CD14-positive monocyte (primary cell): ENCODE measurements at places on chromosomes 1 and 21.
A peak's percentile ranks its signal among the peaks of the same experiment; 100 is the strongest.

DNA sequence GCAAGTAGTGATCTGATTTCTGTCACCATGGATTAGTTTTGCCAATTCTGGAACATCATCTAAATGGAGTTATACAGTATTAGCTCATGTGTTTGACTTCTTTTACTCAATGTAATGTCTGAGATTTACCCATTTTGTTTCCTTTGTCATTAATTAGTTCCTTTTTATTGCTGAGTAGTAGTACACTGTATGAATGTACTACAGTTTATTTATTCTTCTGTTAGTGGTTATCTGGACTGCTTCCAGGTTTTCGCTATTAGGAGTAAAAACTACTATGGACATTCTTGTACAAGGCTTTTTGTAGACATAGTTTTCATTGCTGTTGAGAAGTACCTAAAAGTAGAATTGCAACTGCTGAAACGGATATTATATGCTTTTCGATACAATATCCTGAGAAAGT, 14.1 kb downstream of the SUCO start:
- no peaks in the 10 kb centered on the region for H3K27me3 ChIP-seq
- H3K27ac ChIP-seq = no peak overlapping the region
- no peak for DNase-seq
- no peaks in the 10 kb centered on the region for H3K36me3 ChIP-seq
- no peak overlapping the region for H3K4me3 ChIP-seq

DNA sequence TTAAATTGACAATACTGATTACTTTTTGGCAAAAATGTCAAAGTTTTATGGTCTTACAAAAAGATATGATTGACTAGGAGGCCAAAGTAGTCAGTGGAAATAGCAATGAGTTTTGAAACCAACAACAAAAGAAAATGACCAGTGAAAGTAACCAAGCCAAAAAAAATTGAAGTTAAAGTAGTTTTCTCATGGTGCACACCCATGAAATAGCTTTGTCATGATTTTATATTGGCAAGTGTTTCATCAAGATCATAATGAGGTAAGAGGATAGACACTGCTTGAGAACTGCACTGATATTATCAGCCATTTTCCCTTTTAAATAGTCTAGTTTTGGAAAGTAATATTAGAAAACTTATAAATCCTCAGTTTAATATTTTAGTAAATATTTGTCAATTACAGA, 206.2 kb upstream of the ADAMTS5 start:
- H3K36me3 ChIP-seq = no peaks in the 10 kb centered on the region
- no peak for DNase-seq
- no peaks in the 10 kb centered on the region for H3K4me1 ChIP-seq
- no peaks in the 10 kb centered on the region for H3K27me3 ChIP-seq
- no peak overlapping the region for H3K4me3 ChIP-seq

DNA sequence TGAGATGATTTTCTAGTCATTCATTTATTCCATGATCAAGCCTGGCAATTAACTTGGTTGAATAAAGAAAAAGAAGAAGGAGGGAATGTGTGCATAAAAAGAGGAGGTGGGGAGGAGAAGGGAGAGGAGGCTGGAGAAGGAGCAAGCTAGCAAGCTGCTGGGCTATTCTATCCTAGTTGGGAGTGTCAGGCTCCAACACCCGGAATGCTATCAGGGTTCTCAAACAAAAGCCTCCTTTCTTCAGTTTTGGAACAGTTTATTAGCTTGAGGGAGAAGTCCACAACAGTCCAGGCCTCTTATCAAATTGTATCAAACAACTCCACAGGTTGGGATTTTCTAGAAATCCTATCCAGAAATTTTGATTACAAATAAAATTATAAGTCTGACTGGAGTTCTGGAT, 80.0 kb downstream of the BCAR3 start:
- no peak overlapping the region for H3K4me3 ChIP-seq
- no peaks in the 10 kb centered on the region for H3K27me3 ChIP-seq
- H3K27ac ChIP-seq = no peak overlapping the region
- H3K4me1 ChIP-seq = no peaks in the 10 kb centered on the region
- H3K36me3 ChIP-seq = no peaks in the 10 kb centered on the region
- no peak for DNase-seq

DNA sequence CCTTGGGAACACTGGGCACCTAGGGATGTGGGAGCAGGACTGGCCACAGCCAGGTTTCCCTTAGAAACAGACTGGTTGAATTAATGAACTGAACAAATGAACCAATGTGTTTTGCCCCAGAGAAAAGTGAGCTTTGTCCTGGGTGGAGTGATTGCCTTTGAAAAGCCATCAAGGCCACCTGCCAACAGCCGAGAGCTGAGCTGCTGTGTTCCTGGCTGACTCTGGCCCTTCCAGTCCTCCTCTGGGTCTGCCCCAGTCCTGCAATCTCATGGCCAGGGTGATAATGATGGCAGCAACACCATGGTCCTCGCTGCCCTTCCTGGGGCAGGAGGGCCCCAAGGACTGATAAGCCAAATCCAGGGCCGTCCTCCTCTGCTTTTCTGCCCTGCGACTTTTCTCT, 18.2 kb upstream of the GJA9 start:
- no peaks in the 10 kb centered on the region for H3K36me3 ChIP-seq
- no peaks in the 10 kb centered on the region for H3K27me3 ChIP-seq
- H3K4me1 ChIP-seq = no peaks in the 10 kb centered on the region

DNA sequence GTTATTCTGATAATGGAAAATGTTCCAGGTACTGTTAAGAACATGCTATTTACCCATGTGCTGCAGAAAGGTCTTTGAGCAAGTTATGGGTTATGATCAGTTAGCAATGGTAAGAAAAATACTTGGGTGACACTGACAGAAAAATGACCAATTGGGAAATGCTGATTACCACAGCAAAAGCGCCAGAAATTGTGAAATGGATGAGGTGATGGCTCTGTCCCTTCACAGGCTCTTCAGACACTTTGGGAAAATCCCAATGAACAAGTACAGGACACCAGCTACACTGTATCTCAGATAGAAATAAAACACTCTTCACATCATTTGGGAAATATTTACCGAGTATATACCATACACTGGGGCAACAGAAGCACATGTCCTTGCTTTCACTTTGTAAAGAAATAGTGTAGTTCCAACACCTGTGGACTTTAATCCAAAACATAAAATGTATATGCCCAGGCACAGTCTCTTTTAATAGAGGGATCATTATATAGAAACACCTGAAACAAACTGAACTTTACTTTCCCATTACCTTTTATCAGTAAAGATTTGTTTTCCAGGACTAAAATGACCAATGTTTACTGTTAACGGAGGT, 13.9 kb downstream of the SOD1 start:
- no peak overlapping the region for H3K4me3 ChIP-seq
- no peaks in the 10 kb centered on the region for H3K27me3 ChIP-seq
- H3K36me3 ChIP-seq = peaks cover 54% of the 10 kb centered on the region
- H3K4me1 ChIP-seq = peaks cover 3% of the 10 kb centered on the region

GRCh38 chr1:93042187-93043056, 36.7 kb upstream of the MTF2 start:
- no peaks in the 10 kb centered on the region for H3K36me3 ChIP-seq
- peak; percentile 36 for DNase-seq
- H3K27me3 ChIP-seq = no peaks in the 10 kb centered on the region
- peak overlapping the region; percentile 43 for H3K27ac ChIP-seq
- peak overlapping the region; percentile 17 for H3K4me3 ChIP-seq
- H3K4me1 ChIP-seq = peaks cover 11% of the 10 kb centered on the region

- no peak overlapping the region for H3K27ac ChIP-seq
- DNase-seq = peak; percentile 28
Observed at GRCh38 chr1:117754061-117754969, 148.5 kb downstream of the TENT5C start.

DNA sequence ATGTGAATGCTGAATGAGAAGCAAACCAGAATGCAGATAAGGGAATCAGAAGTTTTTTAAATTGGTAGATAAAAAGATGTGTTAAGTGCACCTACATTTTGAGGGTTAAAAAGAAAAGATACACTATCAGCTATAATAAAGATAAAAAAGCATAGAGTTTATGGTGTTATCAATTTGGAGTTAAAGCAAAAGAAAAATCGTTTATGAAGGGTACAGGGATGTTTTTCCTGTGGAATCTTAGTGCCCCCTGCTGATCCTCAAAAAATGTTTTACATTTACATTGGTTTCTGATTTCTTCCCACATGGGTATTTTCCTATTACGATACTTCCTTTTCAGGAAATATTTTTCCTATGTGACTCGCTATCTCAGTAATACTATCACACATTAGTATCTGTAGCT, 293.5 kb downstream of the MRPL39 start:
- no peaks in the 10 kb centered on the region for H3K27me3 ChIP-seq
- H3K36me3 ChIP-seq = no peaks in the 10 kb centered on the region
- DNase-seq = no peak
- H3K4me3 ChIP-seq = no peak overlapping the region
- H3K4me1 ChIP-seq = no peaks in the 10 kb centered on the region
- H3K27ac ChIP-seq = no peak overlapping the region

- no peaks in the 10 kb centered on the region for H3K36me3 ChIP-seq
- no peak for DNase-seq
- no peak overlapping the region for H3K27ac ChIP-seq
- H3K4me3 ChIP-seq = no peak overlapping the region
Observed at GRCh38 chr21:31964692-31965091, 91.9 kb downstream of the HUNK start.

DNA sequence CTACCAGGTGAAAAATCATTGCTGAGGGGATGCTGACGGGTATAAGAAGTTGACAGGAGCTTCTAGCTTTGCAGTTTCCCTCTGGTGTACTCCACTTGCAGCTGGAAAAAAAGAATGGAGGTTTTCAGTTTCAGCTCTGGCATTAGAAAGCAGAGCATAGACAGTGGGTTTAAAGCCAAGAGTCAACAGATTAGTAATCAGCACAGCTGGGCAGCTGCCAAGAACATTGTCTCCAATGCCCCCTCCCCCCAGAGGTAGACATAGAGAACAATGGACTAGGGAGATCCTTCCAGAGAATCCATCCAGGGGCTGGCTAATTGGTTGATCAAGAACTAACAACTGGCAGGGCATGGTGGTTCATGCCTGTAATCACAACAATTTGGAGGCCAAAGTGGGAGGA, 10.1 kb upstream of the ZBTB8B start:
- H3K36me3 ChIP-seq = no peaks in the 10 kb centered on the region
- no peak overlapping the region for H3K27ac ChIP-seq
- no peak for DNase-seq
- H3K27me3 ChIP-seq = peaks cover 5% of the 10 kb centered on the region
- no peaks in the 10 kb centered on the region for H3K4me1 ChIP-seq
- no peak overlapping the region for H3K4me3 ChIP-seq

GRCh38 chr1:100931716-100932115, 35.8 kb downstream of the SLC30A7 start:
- peaks cover 70% of the 10 kb centered on the region for H3K36me3 ChIP-seq
- H3K27me3 ChIP-seq = no peaks in the 10 kb centered on the region
- H3K27ac ChIP-seq = no peak overlapping the region
- H3K4me1 ChIP-seq = no peaks in the 10 kb centered on the region
- no peak overlapping the region for H3K4me3 ChIP-seq

DNA sequence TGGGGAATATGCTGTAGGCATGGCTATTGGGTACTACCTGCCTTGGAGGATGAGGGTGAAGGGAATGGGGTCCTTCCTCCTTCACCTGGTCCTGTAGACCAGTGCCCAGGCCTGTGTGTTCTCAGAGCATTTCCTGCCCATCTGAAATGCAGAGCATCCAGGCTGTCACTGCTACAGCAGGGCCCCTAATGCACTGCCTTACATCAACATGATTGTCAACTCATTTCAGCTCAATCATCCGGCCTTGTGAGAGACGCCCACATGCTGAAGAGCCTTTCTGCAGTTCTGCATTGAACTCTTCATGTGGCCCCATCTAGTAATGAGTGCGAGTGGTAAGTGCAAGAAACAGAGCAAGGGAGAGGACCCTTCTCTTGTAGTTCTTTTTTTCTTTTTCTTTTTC, 39.8 kb upstream of the SRP9 start:
- H3K27ac ChIP-seq = no peak overlapping the region
- H3K27me3 ChIP-seq = no peaks in the 10 kb centered on the region
- no peaks in the 10 kb centered on the region for H3K4me1 ChIP-seq
- H3K36me3 ChIP-seq = no peaks in the 10 kb centered on the region
- no peak overlapping the region for H3K4me3 ChIP-seq

DNA sequence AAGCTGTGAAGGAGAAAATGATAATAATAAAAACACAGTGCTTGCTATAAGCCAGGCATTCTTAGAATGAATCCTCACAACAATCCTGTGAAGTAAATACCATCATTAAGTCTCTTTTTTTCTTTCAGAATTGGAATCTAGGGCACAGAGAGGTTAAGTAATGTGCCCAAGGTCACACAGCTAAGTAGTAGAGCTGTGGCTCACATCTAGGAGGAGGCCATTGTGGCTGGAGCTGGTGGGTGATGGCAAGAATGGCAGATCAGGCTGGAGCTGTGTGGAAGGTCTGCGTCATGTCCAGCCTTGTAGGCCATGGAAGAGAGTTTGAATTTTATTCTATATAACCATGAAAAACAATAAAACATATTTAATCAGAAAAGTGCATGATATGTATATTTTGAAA, 38.2 kb upstream of the TSPAN2 start:
- DNase-seq = no peak
- H3K4me1 ChIP-seq = no peaks in the 10 kb centered on the region
- H3K27me3 ChIP-seq = no peaks in the 10 kb centered on the region

GRCh38 chr1:3955196-3955772, 55.2 kb upstream of the C1orf174 start:
- H3K4me1 ChIP-seq = no peaks in the 10 kb centered on the region
- no peaks in the 10 kb centered on the region for H3K27me3 ChIP-seq
- no peak for DNase-seq

GRCh38 chr1:204650911-204651570, 34.5 kb downstream of the LRRN2 start:
- H3K4me1 ChIP-seq = no peaks in the 10 kb centered on the region
- H3K27me3 ChIP-seq = peaks cover 17% of the 10 kb centered on the region
- H3K36me3 ChIP-seq = no peaks in the 10 kb centered on the region
- DNase-seq = no peak
- H3K27ac ChIP-seq = no peak overlapping the region

DNA sequence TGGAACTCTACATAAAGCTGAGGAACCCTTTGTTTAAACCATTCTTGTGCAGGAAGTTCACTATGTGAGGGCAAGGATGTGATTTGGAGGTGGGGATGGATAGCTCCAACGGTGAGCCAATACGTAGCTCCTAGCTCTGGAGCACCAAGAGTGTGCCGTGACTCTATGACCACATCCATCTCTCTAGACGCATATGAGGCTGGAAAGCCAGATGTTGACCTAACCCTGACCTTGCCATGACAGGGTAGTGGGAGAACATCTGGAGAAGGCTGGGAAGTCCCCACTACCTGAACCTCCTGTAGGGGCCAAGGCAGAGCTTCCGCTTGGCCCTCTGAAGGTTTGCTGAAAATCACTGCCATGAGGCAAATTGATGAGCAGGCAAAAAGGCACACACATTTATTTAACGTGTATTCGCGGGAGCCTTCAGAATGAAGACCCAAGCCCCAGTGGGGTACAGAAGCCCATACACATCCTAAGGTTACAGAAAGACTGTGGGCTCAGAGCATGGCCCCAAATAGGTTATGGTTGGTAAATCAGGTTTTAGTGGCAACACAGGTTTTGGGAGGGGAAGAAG, 43.4 kb downstream of the EIF2D start:
- peak overlapping the region; percentile 30 for H3K27ac ChIP-seq
- H3K4me1 ChIP-seq = peaks cover 42% of the 10 kb centered on the region
- no peak for DNase-seq

- no peak overlapping the region for H3K4me3 ChIP-seq
- H3K36me3 ChIP-seq = no peaks in the 10 kb centered on the region
- no peaks in the 10 kb centered on the region for H3K27me3 ChIP-seq
- no peak for DNase-seq
Observed at GRCh38 chr1:2269193-2269921, 41.2 kb downstream of the SKI start.

- H3K27me3 ChIP-seq = no peaks in the 10 kb centered on the region
- peaks cover 70% of the 10 kb centered on the region for H3K36me3 ChIP-seq
- DNase-seq = peak; percentile 18
Observed at GRCh38 chr1:28045777-28046176, 42.6 kb downstream of the EYA3 start.

GRCh38 chr1:153652805-153653500, 5.5 kb upstream of the SNAPIN start:
- H3K4me3 ChIP-seq = no peak overlapping the region
- no peaks in the 10 kb centered on the region for H3K27me3 ChIP-seq
- peak overlapping the region; percentile 41 for H3K27ac ChIP-seq
- no peaks in the 10 kb centered on the region for H3K36me3 ChIP-seq
- H3K4me1 ChIP-seq = peaks cover 14% of the 10 kb centered on the region
